ENCODE measurements at places on chromosomes 11 and 22. TPM values are rescaled to one million over a fixed set of nuclear protein-coding genes. Genes with fewer than 3 reads are reported as not detected.

Gene PHF21B
- total RNA-seq: 0.54 TPM

Gene CYTH4
- total RNA-seq: not detected

Gene CASP1
- not detected for total RNA-seq

Gene WEE1
- total RNA-seq: 31.2 TPM

Gene KCTD14
- 0.47 TPM for total RNA-seq

Gene PICALM
- 319 TPM for total RNA-seq

Gene RCN1
- total RNA-seq: 221 TPM

Gene KREMEN1
- total RNA-seq: 7.3 TPM

Gene JRKL
- 13.0 TPM for total RNA-seq

Gene RBM14
- 43.9 TPM for total RNA-seq

Gene CYP2D6
- 1.7 TPM for total RNA-seq

Gene NRGN
- 1.8 TPM for total RNA-seq

Gene MS4A12
- not detected for total RNA-seq

Gene SLC22A25
- total RNA-seq: not detected

Gene ZNF215
- total RNA-seq: 2.3 TPM

Gene APOL4
- total RNA-seq: 0.12 TPM

Gene PLAAT4
- 1.8 TPM for total RNA-seq

Gene JHY
- total RNA-seq: 7.7 TPM

Gene MN1
- 119 TPM for total RNA-seq

Gene ANKK1
- not detected for total RNA-seq
